ENCODE measurements at places on chromosomes 16 and 17. TPM values are rescaled to one million over a fixed set of nuclear protein-coding genes. Genes with fewer than 3 reads are reported as not detected.

- H3K4me1 ChIP-seq: peaks cover 15% of the 10 kb centered on the region
- H3K27ac ChIP-seq: peak overlapping the region; percentile 23
- H3K36me3 ChIP-seq: no peaks in the 10 kb centered on the region
Observed at GRCh38 chr17:5282642-5283217, 646 bp downstream of the RABEP1 start.

DNA sequence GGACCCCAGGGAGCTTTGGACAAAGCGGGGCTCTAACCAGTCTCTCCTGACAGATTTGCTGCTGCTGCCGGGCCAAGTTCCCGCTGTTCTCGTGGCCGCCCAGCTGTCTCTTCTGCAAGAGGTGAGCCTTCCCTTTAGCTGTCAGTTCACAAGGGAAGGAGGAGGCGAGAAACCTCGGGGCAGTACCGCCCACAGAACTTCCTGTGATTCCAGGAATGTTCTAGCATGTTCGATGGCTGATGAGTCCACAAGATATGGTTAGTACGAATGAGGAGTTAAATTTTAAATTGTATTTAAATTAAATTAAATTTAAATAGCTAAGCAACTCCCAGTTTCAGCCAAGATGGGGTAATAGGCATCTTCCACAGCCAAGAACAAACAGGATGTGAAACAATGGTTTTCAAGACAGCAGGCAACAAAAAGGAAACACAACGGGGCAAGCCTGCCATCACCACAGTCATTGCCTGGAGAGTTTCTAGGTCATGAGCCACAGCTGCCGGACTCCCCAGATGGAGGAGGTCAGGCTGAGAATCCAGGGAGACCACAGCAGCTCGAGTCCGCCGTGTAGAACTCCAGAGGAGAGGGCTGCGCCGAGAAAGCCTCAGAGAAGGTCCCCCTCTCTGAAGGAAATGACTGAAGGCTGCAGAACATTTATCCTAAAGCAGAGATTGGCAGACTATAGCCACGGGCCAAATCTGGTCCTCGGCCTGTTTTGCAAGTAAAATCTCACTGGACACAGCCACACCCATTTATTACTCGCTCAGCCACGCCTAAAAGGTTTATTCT is 9.5 kb upstream of the TCF25 start:
- no peak for DNase-seq
- H3K4me1 ChIP-seq: no peaks in the 10 kb centered on the region
- H3K36me3 ChIP-seq: peaks cover 3% of the 10 kb centered on the region
- no peak overlapping the region for H3K4me3 ChIP-seq
- no peaks in the 10 kb centered on the region for H3K27me3 ChIP-seq
- H3K27ac ChIP-seq: no peak overlapping the region

Gene CSH2
- 1.4 TPM for total RNA-seq

- no peaks in the 10 kb centered on the region for H3K27me3 ChIP-seq
- H3K4me1 ChIP-seq: no peaks in the 10 kb centered on the region
- peak; percentile 48 for DNase-seq
- no peak overlapping the region for H3K27ac ChIP-seq
- H3K4me3 ChIP-seq: no peak overlapping the region
Observed at GRCh38 chr17:17363638-17364337, 60.6 kb downstream of the NT5M start.

DNA sequence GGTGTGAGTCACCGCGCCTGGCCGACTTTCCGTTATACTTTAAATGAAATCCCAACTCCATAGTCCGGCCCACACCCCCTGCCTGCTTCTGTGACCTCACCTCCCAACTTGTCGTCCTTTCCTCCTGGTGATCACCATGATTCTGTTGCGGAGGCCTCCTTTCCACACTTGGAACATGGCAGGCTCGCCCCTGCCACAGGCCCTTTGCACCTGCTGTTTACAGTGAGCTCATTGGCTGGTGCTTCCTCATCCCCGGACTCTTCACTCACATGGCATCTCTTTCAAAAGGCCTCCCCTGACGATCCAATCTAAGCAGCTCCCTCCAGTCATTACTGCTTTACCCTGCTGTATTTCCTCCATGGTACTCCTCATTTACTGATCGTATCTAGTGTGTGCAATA is 64.6 kb downstream of the RAP1GAP2 start:
- H3K27me3 ChIP-seq: peaks cover under 1% of the 10 kb centered on the region
- H3K4me1 ChIP-seq: peaks cover 9% of the 10 kb centered on the region
- no peak for DNase-seq
- H3K36me3 ChIP-seq: no peaks in the 10 kb centered on the region

DNA sequence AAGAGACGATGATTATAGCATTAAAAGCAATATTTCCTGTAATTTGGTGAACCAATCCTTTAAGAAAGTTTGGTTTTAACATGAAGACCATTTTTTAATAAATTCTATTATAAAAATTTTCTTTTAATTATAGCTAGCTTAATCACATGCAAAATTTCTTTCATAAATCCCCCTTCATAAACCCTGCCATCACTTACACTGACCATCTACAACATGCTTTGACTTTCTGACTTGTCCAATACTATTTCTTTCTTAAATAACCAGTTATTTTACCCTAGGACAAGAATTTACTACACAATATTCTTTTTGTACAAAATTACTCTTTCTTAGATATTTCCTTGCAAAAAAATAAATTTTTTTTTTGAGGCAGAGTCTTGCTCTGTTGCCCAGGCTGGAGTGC is 1334.8 kb downstream of the CDH11 start:
- no peak overlapping the region for H3K27ac ChIP-seq
- no peaks in the 10 kb centered on the region for H3K4me1 ChIP-seq
- no peak for DNase-seq
- H3K4me3 ChIP-seq: no peak overlapping the region
- H3K27me3 ChIP-seq: no peaks in the 10 kb centered on the region
- no peaks in the 10 kb centered on the region for H3K36me3 ChIP-seq

- no peak overlapping the region for H3K27ac ChIP-seq
- H3K4me3 ChIP-seq: no peak overlapping the region
- H3K27me3 ChIP-seq: no peaks in the 10 kb centered on the region
- H3K4me1 ChIP-seq: peaks cover 43% of the 10 kb centered on the region
Observed at GRCh38 chr17:72514321-72514861, 393.6 kb downstream of the SOX9 start.

DNA sequence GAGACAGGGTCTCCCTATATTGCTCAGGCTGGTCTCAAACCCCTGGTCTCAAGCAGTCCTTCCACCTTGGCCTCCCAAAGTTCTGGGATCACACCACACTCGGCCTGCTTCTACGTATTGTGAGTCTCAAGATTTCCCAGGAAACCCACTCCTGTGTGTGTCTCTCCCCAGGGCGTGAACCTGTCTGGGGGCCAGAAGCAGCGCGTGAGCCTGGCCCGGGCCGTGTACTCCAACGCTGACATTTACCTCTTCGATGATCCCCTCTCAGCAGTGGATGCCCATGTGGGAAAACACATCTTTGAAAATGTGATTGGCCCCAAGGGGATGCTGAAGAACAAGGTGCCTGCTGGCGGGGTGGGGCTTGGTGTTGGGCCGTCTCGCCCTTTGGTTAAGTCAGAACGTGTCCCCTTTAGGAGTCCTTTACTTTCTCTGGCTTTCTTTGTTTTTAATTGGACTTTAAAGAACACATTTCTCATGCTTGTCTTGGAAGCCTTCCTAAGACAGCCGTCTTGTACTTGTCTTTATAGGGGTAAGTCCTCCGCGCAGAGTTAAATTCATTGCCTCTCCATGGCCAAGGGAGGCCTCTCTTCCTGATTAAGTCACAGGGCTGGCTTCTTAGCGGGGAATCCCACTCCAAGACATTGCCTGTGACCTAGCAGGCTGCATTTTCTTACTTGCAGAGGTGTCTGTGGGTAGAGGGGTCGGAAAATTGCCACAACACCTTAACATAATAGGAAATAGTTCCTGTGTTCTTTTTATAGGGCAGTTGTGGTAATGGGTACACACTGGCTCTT is 136.4 kb downstream of the ABCC6 start:
- no peaks in the 10 kb centered on the region for H3K27me3 ChIP-seq
- DNase-seq: no peak
- H3K27ac ChIP-seq: no peak overlapping the region
- H3K36me3 ChIP-seq: no peaks in the 10 kb centered on the region

DNA sequence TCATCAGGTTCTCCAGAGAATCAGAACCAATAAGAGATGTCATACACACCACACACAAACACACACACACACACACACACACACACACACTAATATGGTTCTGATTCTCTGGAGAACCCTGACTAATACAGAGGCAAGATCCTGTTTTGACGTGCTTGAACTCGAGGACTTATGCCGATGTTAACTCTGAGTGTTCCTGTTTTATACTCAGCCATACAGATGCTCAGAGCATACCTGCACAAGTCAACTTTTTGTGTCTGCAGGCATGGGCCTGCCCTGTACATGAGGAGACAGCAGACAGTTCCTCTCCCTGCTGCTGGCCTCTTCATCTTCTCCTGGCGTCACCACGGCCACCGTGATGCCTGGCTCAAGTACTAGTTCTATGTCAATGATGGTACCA is 635.9 kb downstream of the WWOX start:
- no peak overlapping the region for H3K4me3 ChIP-seq
- DNase-seq: no peak
- no peaks in the 10 kb centered on the region for H3K4me1 ChIP-seq

GRCh38 chr16:17360693-17361122 is 110.1 kb downstream of the XYLT1 start:
- no peaks in the 10 kb centered on the region for H3K27me3 ChIP-seq
- no peak overlapping the region for H3K27ac ChIP-seq
- no peaks in the 10 kb centered on the region for H3K36me3 ChIP-seq
- peaks cover 21% of the 10 kb centered on the region for H3K4me1 ChIP-seq

GRCh38 chr17:64016231-64016784 is 4.1 kb downstream of the ICAM2 start:
- no peak overlapping the region for H3K27ac ChIP-seq
- no peaks in the 10 kb centered on the region for H3K27me3 ChIP-seq
- DNase-seq: no peak
- no peak overlapping the region for H3K4me3 ChIP-seq
- no peaks in the 10 kb centered on the region for H3K36me3 ChIP-seq

DNA sequence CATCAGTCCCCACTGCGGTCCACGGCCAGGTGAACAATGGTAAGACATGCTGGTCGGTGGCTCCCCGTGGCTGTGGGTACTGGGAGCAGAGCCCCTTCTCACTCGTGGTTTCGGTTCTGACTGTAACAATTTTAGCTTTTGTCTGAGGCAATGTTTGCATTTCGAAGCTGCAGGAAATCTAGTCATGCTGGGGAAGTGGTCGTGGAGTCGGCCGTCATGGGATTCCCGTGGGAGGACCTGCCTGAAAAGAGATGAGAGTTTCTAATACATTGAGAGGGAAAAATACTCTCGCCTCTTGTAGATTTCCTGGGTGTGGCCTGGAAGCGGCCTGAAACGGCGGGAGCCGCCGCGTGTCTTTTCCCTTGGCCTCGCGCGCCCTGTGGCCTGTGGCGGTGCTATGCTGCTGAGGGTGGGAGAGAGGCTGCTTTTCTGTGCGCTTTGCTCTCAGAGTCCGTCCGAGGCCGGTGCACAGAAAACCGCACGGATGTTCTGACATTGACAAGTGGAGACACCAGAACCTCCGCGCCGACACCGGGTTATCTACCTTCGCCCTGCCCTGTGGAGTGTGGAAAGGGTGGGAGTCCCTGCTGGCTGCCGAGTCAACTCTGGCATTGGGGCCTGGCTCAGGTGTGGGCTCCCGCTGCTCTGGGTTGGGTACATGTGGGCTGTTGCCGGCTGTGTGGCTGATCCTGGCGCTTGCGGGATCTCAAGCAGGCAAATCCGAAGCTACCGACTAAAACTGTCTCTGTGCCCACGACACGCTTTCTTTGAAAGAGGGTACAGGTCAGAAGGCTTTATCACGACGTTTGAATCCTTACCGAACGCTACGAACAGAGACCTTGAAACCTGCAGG is 60.8 kb downstream of the WDR45B start:
- H3K27me3 ChIP-seq: no peaks in the 10 kb centered on the region
- no peak overlapping the region for H3K27ac ChIP-seq
- no peak for DNase-seq
- H3K36me3 ChIP-seq: no peaks in the 10 kb centered on the region
